ENCODE measurements at places on chromosomes 7 and 10.

- DNase-seq: no peak
Measured at GRCh38 chr10:81479316-81479715, 395.7 kb upstream of the NRG3 start.

GRCh38 chr10:68543004-68543918 lies 15.9 kb upstream of the SLC25A16 start:
- DNase-seq: no peak

DNA sequence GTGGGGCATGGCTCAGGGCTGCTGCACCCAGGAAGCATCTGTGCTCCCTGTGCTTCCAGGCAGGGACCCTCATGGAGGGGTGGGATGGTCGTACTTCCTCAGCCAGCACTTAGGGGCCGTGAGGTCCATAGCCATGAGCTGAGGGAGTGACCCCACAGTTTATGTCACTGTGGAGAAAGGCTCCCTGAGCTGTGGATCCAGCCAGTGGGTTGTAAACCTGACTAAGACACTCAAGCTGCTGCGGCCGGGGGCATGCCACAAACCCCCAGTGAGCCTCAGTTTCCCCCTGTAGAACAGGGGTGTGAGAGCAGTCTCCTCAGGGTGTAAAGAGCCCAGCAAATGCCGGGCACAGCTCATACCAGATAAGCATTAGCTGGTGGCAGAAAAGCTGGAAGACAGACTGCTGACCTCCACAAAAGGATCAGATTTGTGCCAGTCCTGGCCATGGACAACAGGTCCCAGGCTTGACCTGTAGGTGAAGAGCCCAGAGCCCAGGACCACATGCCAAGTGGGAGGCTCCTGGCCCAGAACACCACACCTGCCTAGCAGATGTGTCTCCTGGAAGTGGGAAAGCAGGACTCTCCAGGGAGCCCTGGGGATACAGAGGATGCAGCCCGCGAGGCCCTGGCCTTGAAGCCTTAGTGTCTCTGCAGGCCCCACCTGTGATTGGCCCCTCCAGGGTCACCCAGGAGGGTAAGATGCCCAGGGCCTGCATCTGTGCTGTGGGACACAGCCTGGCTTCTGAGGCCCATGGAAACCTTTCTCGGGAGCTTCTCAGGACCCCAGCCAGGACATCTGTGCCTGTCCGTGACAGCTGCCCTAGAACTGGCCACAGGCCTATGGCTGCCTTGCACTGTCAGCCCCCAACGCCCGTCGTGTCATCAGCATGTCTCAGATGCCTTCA lies 78.1 kb upstream of the RET start:
- DNase-seq: no peak

GRCh38 chr10:7264313-7264756 lies 146.5 kb downstream of the SFMBT2 start:
- DNase-seq: no peak

- no peak for DNase-seq
Measured at GRCh38 chr10:52258799-52259425, 55.2 kb upstream of the DKK1 start.

GRCh38 chr7:37128327-37129034 lies 320.2 kb downstream of the ELMO1 start:
- DNase-seq: no peak

DNA sequence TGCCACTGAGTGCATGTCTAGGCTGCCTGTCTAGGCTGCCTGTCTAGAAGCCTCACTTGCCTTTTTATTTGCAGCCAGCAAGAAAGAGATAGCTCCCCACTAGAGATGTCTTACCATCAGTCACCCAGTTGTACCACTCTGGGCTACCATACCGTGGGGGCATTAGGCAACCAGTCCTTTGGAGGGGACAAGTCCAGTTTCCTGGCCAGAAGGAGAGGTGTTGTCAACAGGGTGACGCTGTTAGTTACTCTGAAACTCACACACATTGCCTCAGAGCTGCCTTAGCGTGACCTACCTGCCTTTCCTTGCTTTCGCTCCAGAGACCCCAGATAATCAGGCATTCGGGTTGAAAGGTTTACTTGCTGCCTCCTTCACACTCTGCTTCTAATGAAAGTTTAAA lies 155.4 kb downstream of the CELF2 start:
- no peak for DNase-seq

GRCh38 chr7:80445351-80445750 lies 66.5 kb downstream of the GNAT3 start:
- DNase-seq: no peak

GRCh38 chr10:69516316-69516715 lies 56.9 kb downstream of the NEUROG3 start:
- no peak for DNase-seq

DNA sequence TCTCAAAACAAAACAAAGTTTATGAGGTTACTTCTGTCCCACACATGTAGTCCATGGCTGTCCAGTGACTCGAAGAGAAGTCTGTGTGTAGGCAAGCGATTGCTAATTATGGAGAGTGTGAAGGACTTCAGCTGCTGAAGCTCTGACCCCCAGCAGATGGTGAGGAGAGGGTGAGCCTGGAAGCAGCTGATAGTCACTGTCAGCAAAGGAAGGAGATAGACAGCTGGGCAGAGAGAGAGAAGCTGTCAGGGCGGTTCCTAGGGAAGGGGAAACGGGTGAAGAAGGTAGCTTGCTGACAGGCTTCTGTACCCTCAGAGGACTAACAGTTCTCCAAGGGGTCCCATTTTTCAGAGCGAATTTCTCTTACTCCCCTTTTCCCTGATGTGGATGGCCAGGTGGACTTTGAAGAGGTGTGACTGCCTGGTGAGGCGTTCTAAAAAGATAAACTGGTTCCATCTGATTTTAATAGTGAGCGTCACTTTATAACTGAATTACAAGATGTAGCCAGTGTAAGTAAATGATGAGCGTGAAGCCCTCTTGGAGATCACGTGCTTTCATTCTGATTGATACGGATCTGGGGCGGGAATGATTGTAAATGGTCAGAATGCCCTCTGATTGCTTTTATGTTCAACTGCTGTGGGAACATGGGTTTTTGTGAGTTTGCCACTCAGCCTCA lies 12.1 kb downstream of the ZSCAN21 start:
- no peak for DNase-seq

GRCh38 chr10:119396008-119396708 lies 146.4 kb downstream of the RGS10 start:
- no peak for DNase-seq

- DNase-seq: no peak
Measured at GRCh38 chr7:51328351-51328801, 11.8 kb upstream of the COBL start.

DNA sequence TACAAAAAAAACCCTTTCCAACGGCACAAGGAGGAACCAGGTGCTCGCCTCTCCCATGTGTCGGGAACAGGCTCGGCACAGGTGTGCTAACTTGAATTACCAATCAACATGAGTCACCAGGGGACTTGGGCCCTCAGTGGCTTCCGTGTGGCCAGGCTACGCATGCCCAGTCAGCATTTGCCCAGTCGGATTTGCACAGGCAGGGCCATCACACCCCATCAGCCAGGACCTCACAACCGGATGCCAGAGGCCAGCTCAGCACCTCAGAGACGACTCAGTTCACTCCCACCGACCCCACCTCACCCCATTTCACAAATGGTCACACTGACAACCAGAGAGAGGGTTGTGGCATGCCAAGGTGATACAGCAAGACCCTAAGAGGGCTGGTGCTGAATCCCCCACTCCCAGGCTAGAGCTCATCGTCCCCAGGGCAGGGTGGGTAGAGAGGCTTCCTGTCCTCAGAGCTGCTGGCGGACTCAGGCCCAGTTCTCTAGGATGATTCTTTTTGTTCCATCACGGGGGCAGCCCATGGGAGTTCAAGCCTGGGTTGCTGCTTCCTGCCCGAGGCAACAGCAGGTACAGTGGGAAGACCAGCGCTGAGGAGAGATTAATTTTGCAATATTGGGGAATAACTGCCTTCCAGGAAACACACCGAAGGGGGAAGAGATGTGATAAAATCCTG lies 13.6 kb downstream of the ANXA11 start:
- no peak for DNase-seq

- DNase-seq: no peak
Measured at GRCh38 chr10:60606343-60607080, 171.8 kb upstream of the CDK1 start.

DNA sequence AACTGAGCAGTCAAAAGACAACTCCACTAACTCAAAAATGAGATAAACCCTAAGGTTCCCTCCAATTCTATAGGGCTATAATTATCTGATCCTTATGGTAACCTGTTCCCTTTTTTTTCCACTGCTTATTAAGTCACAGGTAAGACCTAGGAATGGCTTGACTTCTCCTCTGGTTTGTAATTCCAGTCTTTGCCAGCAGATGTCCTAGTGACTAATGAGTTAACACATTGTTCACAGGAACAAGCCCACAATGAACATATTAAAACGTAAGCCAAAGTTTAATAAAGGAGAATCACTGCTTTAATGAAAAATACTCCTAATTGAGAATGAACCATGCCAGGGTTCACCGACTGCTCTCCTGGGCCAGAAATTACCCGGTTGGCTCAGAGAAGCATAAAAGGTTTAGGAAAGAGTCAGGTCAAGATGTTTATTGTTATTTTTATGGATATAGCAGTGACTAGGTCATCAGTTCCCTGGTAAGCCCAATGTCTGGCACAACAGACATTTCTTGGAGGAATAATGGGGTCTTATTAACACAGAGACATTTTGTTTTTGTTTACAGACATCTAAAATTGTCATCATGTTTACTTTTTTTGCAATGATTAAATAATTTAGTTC lies 120.1 kb downstream of the ELAPOR2 start:
- DNase-seq: peak; percentile 6

- no peak for DNase-seq
Measured at GRCh38 chr10:6273351-6273750, 70.6 kb downstream of the PFKFB3 start.

- DNase-seq: no peak
Measured at GRCh38 chr7:94297397-94297838, 97.3 kb upstream of the COL1A2 start.

DNA sequence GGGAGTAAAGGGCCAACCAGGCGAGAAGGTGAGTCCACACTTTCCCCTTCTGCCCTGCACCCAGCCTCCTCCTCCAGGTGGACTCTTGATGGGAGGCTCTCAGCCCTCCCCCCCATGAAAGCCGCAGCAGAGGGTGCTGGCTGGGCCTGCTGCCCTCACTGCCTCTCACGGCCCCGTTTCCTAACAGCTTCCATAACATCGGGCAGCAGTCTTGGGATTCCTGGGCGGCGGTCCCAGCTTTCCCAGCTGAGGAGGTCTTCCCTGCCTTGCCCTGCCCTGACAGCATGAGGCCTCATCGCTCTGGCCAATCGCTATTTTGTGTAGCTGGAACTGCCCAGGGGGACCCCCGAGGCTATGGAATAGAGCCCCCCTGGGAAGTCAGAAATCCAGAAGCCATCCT lies 76.3 kb downstream of the COL13A1 start:
- no peak for DNase-seq

DNA sequence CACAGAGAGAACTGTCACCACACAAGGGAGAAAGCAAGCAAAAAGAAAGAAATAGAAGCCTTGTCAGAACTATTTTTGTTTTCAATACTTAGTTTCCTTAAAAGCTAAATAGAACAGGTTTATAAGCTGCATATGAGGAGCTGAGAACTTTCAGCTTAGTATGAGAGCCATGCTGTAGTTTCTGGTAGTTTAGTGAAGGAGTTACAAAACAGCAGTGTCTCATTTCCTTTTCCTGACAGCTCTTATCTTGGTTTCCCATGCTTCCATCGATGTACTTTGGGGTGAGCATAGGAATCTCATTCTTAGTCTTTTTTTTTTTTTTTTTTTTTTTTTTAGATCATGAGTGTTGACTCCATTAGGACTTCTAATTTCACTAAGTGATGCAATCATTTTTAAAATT lies 8.6 kb upstream of the CHRM2 start:
- no peak for DNase-seq

DNA sequence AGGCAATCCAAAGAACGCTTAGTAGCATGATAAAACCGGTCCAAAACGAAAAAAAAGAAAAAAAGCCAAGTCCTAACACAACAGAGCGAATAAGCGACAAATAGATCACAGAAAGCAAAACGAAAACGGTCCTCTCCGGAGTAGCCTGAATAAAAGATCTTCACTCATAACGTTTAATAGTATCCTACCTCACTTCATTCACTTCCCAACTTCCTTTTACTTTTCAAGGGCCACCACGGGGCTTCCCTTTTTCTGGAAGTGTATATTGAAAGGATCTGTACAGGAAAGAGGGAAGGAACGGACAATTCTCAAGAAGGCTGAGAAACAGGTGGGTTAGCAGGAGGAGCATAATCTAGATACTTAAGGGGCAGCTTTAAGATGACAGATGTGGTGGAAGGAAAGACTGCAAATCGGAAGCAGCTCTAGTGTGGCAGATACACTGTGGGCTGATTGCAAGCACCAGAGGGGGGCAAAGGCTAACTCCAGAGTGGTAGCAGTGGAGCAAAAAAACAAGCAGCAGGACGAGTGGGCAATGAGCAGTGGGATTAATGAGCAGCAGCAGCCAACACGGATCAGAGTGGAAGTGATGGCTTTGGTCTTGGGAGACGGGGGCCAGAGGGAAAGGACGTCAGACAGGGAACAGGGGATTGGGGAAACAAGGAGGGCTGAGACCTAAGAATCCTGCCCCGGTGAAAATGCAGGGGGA lies 866 bp downstream of the CNOT4 start:
- no peak for DNase-seq

DNA sequence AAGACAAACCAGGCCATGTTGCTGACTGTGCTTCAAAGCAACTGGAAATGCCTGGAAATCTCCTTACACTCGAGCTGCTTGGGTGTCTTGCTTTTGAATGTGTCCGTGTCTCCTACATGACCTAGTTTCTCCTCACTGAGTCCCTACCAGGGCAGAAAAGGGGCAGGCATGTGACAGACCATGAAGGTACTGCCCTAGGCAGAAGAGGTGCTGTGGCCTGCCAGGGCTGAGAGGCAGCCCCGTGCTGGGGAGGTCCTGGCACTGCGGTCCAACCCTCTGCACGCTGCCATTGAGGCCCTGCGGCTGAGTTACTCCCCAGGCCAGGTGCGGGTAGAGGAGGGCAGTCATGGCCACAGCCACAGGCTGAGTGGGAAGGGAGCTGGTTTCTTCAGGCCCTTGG lies 159.3 kb downstream of the LYZL1 start:
- DNase-seq: no peak

GRCh38 chr7:12434012-12434642 lies 30.5 kb upstream of the VWDE start:
- no peak for DNase-seq

- no peak for DNase-seq
Measured at GRCh38 chr7:139673230-139673629, 104.6 kb downstream of the HIPK2 start.

DNA sequence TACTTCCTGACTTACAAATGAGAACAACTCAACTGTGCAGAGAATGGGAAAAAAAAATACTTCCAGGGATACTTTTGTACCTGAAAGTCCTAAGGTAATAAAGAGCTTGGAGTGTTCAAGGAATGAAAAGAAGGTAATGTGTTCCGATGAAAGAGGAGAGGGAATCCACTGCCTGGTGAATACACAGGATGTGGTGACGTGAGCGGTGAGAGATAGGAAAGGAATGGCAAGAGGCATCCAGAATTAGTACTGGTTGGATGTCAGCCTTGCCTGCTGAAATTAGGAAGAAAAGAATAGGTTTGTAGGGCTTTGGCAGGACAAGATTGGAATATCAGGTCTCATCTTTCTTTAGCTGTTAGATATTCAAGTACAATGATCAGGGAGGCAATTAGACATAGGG lies 347.7 kb downstream of the POM121L12 start:
- no peak for DNase-seq
